ENCODE measurements at places on chromosomes 7 and 10. TPM values are rescaled to one million over a fixed set of nuclear protein-coding genes. Genes with fewer than 3 reads are reported as not detected.

DNA sequence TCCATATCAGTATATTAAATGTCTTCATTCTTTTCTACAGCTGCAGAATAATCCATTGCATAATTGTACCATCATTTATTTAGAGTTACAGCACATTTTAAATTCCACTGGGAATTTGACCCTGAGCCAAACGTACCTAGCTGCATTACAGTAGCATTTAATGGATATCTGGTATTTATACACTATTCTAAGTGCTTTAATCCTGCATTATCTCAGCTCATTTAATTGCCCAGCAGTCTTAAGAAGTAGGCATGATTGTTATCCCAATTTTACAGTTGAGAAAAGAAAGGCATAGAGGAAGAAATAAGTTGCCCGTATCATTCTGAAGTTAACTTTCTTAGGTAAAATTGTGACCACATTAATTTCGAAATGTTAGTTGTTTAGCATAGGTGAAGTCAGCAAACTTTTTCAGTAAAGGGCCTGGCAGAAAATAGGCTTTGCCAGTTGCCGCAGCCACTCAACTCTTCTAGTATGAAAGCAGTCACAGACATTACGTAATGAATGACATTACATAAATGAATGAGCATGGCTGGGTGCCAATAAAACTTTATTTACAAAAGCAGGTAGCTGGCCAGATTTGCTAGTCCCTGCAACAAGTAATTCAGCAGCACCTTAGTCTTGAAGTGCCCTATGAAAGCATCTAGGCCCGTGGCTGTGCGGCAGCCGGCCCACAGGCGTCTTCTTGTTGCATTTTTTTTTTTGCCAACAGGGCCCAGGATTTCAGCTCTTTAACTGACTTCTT, 30.0 kb downstream of the GUSB start:
- DNase-seq = no peak

DNA sequence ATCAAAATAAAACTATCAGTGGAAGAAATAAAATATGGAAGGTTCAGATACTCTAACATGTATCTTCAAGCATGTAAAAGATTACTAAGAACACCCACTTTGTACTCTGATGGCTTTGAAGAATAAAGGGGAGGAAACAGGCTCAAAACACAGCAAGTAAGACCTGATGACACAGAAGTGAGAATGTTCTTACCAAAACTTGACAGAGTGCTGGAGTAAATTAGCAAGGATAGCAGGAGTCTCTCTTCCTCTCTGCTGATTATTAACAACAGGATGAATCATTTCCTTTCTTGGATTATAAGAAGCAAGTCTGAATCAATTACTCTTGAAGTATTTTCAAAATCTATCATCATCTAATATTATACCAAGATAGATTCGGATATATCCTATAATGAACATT, 47.5 kb downstream of the GLI3 start:
- DNase-seq = no peak

GRCh38 chr10:110042181-110042580, 34.4 kb downstream of the ADD3 start:
- no peak for DNase-seq

GRCh38 chr10:125084614-125085257, 75.6 kb downstream of the CTBP2 start:
- DNase-seq = peak; percentile 81

GRCh38 chr10:21170216-21170615, 273.1 kb upstream of the NEBL start:
- DNase-seq = no peak

GRCh38 chr7:106545275-106545674, 115.7 kb downstream of the CCDC71L start:
- no peak for DNase-seq

DNA sequence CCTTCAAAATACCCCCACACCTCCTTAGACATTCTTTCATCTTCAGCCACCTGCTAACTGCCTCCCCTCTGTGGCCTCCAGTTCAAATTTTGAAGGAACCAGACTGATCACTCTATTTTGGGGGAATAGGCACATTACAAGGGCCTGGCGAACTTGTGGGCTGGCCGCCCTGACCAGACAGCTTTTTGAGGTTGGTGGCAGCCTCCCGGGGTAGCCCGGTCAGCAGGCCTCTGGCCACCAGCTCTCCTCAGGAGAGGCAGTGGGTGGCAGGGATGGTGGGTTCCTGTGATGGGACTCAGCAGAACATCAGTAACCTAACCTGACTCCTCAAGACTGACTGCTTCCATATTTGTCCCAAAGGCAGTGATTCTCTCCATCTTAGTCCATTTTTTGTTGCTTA, 17.4 kb upstream of the EEPD1 start:
- DNase-seq = no peak

- DNase-seq = no peak
These were observed 133.9 kb upstream of the CHST15 start for GRCh38 chr10:124227055-124227975.

DNA sequence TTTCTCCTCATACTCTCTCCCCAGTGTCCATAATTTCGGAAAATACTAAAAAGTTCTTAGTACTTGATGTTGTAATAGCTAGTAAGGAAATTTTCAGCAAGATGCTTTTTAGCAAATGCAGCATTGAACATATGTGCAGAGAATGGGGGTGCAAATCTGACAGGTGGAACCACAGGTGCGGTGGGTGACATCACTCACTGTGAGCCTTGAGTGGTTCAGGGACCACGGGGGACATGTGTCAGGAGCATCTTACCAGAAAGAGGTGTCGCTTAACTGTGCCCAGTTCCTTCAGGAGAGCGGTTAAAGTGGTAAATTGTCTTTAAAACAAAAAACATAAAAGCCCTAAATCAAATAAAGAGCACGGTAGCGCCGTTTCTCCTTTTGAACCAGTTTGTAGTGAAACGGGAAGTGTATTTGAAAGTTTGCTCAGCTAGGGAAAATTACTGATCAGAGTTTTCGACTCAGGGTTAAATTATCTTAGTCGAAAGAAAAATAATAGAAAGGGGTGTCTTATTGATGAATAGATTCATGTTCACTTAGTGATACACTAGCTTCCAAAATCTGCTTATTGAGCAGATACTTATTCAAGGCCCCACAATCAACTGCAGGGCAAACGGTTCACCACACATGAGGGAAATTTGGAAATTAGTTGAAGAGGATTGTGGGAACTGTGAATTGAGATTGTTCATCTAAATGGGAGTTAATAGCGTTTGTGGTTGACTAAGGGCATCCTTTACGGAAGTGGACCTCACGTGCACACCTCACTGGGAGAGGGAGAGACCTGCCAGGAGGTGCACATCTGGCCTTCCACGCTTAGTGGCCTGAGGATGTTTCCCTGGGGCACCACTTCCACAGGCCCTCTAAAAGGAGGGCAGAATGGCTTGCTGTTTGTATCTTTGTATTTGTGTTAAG, 12.7 kb downstream of the CUL1 start:
- no peak for DNase-seq

DNA sequence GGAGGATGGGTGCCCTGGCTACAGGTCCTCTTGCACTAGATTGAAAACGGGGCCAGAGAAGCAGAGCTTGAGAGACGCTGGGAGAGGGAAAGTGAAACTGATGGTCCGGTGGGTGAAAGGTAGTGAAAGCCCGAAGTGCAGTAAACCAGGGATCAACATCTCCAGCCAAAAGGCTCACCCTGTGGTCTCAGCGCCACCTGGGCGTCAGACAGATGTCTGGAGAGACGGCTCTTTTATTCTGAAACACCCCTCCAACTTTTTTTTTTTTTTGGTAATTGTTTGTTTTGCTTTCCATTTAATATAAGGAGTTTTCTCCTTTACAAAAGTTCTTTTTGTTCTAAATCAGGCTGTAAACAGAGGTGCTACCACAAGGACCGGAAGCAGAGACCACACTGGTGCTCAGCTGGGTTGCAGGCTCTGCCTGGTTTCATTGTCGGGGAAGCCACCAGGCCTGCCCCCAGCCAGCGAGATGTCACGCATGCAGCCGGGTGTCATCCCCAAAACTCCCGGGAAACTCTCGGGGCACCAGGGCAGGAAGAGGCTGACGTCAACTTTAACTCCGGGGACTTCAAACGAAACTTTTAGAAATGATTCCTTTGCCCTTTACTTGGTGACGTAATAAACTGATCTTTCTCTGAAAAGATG, 11.2 kb downstream of the IL2RA start:
- peak; percentile 81 for DNase-seq

DNA sequence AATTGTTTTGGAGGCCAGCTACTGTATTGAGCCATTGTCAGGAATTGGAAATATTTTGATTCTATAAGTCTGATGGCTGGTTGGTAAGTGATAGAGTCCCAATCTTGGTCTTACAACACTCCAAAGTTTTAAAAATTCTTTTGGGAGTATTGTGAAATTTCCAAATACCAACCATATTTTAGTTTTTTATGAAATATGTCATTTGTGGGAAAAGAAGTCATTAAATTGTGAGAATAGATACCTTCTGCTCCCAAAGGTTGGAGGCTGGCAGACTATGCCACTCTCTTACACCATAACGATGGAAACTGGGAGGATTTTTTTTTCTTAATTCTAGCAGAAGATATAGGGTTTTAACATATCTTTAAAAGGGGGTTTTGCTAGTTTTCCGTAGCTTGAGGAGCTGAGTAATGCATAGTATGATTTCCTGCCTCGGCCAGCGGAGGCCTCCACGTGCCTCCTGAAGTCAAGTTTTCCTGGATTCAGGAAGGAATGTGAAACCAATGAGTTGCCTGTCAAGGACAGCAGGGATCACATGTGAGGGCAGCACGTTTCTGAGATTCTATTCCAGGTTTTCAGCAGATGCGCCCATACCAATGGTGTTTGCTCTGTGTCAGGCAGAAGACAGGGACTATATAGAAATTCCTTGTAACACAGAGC, 92.2 kb upstream of the LAMB4 start:
- DNase-seq = no peak

GRCh38 chr10:66322777-66323176, 603.1 kb upstream of the LRRTM3 start:
- no peak for DNase-seq

GRCh38 chr7:2800220-2800930, 43.7 kb downstream of the GNA12 start:
- DNase-seq = no peak

DNA sequence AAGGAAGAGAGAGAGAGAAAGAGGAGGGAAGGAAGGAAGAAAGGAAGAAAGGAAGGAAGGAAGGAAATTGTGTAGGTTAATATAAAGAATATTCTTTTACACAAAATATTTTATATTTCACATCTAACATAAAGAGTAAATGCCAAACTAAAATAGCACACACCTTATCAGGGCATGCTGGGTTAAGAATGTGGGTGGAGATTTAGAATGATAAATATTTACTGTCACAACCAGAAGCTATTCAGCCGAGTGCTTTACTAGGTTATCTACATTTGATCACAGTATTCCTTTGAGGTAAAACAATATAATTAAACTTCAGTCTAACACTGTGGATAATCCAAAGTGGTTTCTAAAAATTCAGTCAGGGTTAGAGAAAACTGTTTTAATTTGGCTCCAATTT, 103.3 kb downstream of the SEMA3A start:
- no peak for DNase-seq

- DNase-seq = no peak
These were observed 962.4 kb downstream of the GATA3 start for GRCh38 chr10:9016930-9017329.

DNA sequence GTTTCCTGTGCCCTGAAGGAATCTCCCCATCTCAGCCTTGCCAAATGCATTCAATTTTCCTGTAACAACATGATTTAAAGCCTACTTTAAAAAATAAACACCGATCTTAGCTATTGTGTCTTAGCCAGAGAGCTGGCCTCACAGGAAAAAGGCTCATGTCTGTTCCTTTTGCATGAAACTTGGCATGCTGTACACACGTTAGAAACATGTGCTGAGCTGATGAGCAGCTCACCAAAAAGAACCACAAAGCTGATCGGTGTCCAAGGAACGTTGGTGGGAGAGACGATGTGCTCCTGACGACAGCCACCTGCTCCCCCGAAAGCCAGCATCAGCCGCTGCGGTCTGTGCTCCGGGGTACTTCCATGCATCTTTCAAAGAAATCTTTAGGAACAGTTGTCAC, 135.9 kb downstream of the ADARB2 start:
- DNase-seq = no peak

GRCh38 chr7:51369746-51370145, 53.1 kb upstream of the COBL start:
- no peak for DNase-seq

- DNase-seq = no peak
These were observed 5.7 kb upstream of the HOXA13 start for GRCh38 chr7:27205325-27206280.

DNA sequence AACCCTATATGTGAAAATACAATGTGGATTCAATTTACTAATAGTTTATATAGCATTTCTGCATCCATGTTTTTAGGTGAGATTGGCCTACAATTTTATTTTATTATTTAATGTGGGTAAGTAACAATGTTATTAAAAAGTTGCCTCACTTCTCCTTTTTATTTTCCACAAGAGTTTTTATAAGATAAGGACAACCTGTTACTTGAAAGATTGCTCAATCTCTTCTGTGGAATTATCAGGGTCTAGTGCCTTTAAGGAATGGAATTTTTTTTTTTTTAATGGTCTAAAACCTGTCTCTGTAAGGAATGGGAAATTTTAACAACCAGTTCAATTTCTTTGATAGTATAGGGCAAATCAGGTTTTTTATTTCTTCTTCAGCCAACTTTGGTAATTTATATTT, 53.9 kb upstream of the RAB18 start:
- DNase-seq = no peak

- DNase-seq = no peak
These were observed 35.9 kb downstream of the CCM2 start for GRCh38 chr7:45035893-45036292.

- DNase-seq = no peak
These were observed 2.4 kb downstream of the ZNRF2 start for GRCh38 chr7:30286749-30287148.

- no peak for DNase-seq
These were observed 80.5 kb downstream of the HECW1 start for GRCh38 chr7:43192806-43193460.

GRCh38 chr10:124117833-124118232, 24.4 kb upstream of the CHST15 start:
- no peak for DNase-seq

- peak; percentile 79 for DNase-seq
These were observed 8.8 kb upstream of the EPHB4 start for GRCh38 chr7:100835903-100836811.

DNA sequence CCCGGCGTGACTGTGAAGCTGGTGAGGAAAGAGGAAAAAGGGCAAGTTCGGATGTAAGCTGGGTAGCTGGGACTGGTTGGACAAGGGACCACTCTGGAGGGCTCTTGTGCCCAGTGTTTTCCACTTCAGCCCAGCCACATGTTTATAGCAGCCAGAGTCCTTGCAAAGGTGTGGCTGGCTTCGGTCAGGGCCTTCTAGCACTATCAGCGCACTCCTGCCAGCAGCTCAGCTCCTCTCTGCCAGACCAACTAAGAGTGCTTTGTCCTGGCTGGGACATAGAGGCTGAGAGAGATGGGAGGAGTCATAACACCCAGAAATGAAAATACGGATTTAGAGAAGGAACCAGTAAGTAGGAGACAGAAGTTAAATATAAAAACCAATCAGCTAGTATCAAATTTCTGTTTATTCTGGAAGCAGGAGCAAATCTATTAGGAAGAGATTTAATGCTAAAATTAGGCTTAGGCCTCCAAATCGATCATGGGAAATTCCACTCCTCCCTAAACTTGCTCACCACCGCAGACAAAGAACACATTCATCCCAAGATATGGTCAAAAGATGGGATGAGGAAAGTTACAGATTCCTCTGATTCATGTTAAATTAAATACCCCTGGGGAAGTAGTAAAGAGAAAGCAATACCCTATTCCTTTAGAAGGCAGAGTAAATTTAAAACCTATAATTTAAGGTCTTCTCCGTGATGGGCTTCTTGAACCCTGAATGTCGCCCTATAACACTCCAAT, 135.0 kb downstream of the RALA start:
- DNase-seq = peak; percentile 69

SLC18A2 gene
- total RNA-seq = 0.16 TPM

MET gene
- 15.9 TPM for total RNA-seq

DPY19L1 gene
- 24.5 TPM for total RNA-seq

ABLIM1 gene
- 730 TPM for total RNA-seq

HOXA13 gene
- not detected for total RNA-seq

ACSM6 gene
- not detected for total RNA-seq

Measured in Right ventricle myocardium inferior (tissue), 1 donor.